ENCODE measurements at places on chromosomes 4 and X. TPM values are rescaled to one million over a fixed set of nuclear protein-coding genes. Genes with fewer than 3 reads are reported as not detected.

The RTL5 gene
- total RNA-seq: 3.9 TPM

The IBSP gene
- total RNA-seq: not detected

The TCP11X2 gene
- not detected for total RNA-seq

The WDR44 gene
- total RNA-seq: 15.6 TPM

The GABRQ gene
- total RNA-seq: 0.60 TPM

The TMEM47 gene
- 209 TPM for total RNA-seq

The APBB2 gene
- 144 TPM for total RNA-seq

The SSX4 gene
- not detected for total RNA-seq

The FHIP1A gene
- 17.0 TPM for total RNA-seq

The APLN gene
- 0.60 TPM for total RNA-seq

The HMX1 gene
- total RNA-seq: not detected

The HAND2 gene
- not detected for total RNA-seq

The SPATA18 gene
- total RNA-seq: 20.8 TPM

The IL3RA gene
- not detected for total RNA-seq

The SYNPO2 gene
- 0.35 TPM for total RNA-seq

The SRPX2 gene
- total RNA-seq: 29.7 TPM

The TRIM2 gene
- 181 TPM for total RNA-seq

The GASK1B gene
- total RNA-seq: 2.8 TPM

The IGSF1 gene
- 0.70 TPM for total RNA-seq

The GAGE12E gene
- not detected for total RNA-seq

The INTS6L gene
- 4.7 TPM for total RNA-seq

The MAOA gene
- 9.9 TPM for total RNA-seq

The ADH1A gene
- total RNA-seq: not detected

The GLRB gene
- total RNA-seq: 20.7 TPM

The NHSL2 gene
- under 0.01 TPM for total RNA-seq

The HELQ gene
- total RNA-seq: 22.2 TPM
